ENCODE measurements at places on chromosomes 11 and 22. TPM values are rescaled to one million over a fixed set of nuclear protein-coding genes. Genes with fewer than 3 reads are reported as not detected.

Gene HTR3A
- total RNA-seq = not detected

Gene PATE2
- not detected for total RNA-seq

Gene KCNJ1
- total RNA-seq = 0.23 TPM

Gene SHANK3
- 59.9 TPM for total RNA-seq

Gene MYEOV
- 0.23 TPM for total RNA-seq

Gene CHRM4
- total RNA-seq = 0.35 TPM

Gene OR6M1
- not detected for total RNA-seq

DNA sequence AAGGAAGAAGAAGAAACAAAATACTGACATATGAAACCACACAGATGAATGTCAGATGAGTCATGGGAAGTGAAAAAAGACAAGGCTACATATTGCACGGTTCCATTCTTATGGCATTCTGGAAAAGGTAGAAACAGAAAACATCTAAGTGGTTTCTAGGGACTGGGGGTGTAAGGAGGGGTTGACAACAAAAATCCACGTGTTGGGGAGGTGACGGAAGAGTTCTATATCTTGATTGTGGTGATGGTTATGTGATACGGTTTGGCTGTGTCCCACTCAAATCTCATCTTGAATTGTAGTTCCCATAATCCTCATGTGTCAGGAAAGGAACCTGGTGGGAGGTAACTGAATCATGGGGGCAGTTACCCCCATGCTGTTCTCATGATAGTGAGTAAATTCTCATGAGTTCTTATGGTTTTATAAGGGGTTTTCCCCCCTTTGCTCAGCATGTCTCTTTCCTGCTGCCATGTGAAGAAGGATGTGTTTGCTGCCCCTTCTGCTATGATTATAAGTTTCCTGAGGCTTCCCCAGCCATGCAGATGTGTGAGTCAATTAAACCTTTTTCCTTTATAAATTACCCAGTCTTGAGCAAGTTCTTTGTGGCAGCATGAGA, 6.4 kb upstream of the ARFGAP3 start:
- no peak for DNase-seq

DNA sequence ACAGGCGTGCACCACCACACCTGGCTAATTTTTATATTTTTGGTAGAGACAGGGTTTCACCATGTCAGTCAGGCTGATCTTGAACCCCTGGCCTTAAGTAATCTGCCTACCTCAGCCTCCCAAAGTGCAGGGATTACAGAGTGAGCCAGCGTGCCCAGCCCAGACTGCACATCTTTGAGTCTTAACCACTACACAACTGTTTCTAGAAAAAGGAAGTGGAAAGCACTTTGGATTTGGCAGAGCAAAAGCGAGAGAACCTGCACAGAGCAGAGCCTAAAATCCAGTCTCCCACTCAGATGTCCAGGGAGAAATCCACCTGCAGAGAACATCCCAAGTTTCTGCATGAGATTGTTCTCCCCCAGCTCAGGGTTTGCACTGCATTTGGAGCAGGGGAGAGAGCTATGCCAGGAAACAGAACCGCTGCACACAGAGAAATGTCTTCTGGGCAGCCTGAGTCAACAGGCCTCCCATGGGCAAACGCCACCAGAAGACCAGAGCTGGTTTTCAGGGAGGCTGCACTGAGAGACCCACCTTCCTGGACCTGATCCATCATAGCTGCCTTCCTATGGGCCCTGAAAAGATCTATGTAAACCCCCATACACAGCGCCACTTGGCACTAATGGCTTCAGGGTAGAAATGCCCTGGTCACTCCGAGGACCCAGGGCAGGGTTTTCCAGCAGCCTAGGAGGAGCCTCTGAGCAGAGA, 54.0 kb downstream of the RPUSD4 start:
- DNase-seq = no peak

DNA sequence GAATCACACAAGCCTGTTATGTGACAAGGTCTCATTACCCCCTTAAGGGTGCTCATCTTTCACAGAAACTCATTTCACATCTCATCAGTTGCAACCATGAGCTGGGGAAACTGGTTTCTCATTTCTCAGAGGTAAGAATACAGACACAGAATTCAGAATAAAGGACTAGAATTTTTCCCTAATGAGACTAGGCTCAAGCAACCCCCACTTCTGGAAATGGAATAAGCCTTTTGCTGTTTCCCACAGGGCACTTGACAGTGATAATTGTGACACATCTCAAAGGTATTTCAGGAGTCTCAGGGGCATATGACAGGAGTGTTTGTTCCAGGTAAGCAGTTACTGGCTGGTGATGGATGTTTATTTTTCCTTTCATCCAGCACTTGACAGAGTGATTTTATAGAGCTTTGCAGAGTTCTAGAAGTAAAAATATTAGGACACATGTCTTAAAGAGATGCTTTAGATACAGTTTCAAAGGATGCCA, 112.9 kb upstream of the DDI1 start:
- no peak for DNase-seq

- DNase-seq = no peak
Observed at GRCh38 chr11:132704781-132705375, 827.4 kb downstream of the OPCML start.

GRCh38 chr22:49886346-49887063, 31.7 kb downstream of the ALG12 start:
- DNase-seq = peak; percentile 35

- no peak for DNase-seq
Observed at GRCh38 chr11:66476841-66477251, 3.4 kb upstream of the DPP3 start.

GRCh38 chr11:8317159-8317558, 53.5 kb upstream of the LMO1 start:
- DNase-seq = no peak

GRCh38 chr11:3171931-3172560, 6.9 kb upstream of the OSBPL5 start:
- peak; percentile 40 for DNase-seq

- no peak for DNase-seq
Observed at GRCh38 chr11:90840071-90840470, 617.2 kb upstream of the CHORDC1 start.

DNA sequence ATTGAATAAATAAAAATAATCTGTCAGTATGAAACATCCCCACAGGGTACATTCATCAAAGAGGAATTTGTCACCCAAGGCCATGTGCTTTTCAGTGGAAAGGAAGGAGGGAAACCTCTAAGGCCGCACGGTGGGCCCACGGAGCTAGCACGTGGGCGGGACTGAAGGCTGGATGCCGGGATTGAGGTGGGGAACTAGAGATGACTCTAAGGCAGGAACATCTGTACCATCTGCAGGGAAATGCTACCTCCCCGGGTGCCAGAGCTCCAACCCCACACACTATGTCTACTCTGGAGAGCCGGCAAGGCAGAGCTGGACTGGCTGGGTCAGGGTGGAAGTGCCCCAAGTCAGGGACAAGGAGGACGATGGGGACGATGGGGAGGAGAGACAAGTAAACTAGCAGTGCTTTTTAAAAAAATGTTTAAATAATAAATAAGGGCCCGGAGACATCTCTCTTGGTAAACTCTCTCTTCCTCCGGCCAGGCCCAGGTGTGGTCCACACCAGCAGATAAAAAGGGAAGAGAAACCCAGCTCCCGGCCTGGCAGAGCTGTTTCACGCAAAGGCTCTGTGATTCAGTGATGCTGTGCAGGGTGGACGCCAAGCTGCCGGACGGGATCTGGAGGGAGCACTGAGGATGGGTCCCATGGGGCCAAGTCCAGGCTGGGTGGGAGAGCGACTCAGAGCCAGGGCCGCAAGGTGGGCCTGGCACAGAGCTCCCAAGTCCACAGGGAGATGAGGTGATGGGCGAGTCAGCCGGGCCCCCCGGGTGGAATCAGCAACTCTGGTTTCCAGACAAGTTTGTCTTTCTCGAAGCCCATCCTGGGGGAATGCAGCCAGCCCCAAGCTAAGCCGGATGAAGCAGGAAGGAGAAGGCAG, 5.8 kb downstream of the LIF start:
- no peak for DNase-seq
